IMR-90 (cell line): ENCODE measurements at places on chromosomes 6 and 20. TPM values are rescaled to one million over a fixed set of nuclear protein-coding genes. Genes with fewer than 3 reads are reported as not detected.

The HLA-DRB5 gene
- total RNA-seq, result not detected in 2 replicates

The PRDM13 gene
- not detected in 2 replicates for total RNA-seq

The RIMS1 gene
- 3.3 and 3.8 TPM in 2 replicates for total RNA-seq

The RIMS4 gene
- total RNA-seq, result not detected in 2 replicates

The SOX12 gene
- total RNA-seq, result 1.1 TPM in 2 replicates

The GABRR1 gene
- total RNA-seq, result not detected in 2 replicates

The FUT9 gene
- total RNA-seq, result not detected in 2 replicates

The CCR6 gene
- not detected in 2 replicates for total RNA-seq

The AKIRIN2 gene
- 7.9 and 10.8 TPM in 2 replicates for total RNA-seq

The DST gene
- total RNA-seq, result 452 and 544 TPM in 2 replicates

The OR2H2 gene
- total RNA-seq, result not detected in 2 replicates

The KCTD20 gene
- 150 TPM in 2 replicates for total RNA-seq

The VSX1 gene
- total RNA-seq, result not detected in 2 replicates

The LINC00237 gene
- not detected in 2 replicates for total RNA-seq

The BPIFB1 gene
- total RNA-seq, result not detected in 2 replicates

DNA sequence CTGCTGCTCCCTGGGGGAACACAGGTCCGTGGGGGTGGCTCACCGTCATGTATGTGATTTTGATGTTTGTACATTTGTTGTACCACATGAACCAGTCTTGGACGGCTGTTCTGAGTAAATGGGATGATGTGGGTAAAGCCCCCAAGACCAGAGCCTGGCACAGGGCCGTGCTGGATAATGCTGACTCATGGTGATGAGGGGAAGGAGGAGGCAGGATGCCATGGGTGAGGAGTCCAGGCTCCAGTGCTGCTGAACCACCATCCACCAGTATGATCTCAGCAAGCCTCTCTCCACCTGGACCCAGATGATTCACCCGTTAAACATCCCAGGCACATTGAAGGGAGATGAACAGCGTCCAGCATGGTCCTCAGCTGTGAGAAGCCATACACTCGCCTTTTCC lies 9.6 kb upstream of the APCDD1L start:
- peak; percentile 85 for DNase-seq

GRCh38 chr20:59385480-59385879 lies 85.1 kb downstream of the EDN3 start:
- DNase-seq, result no peak

GRCh38 chr6:84766799-84767525 lies 2.6 kb upstream of the TBX18 start:
- DNase-seq, result no peak

- no peak for DNase-seq
Observed at GRCh38 chr6:38730140-38730862, 15.2 kb downstream of the DNAH8 start.

DNA sequence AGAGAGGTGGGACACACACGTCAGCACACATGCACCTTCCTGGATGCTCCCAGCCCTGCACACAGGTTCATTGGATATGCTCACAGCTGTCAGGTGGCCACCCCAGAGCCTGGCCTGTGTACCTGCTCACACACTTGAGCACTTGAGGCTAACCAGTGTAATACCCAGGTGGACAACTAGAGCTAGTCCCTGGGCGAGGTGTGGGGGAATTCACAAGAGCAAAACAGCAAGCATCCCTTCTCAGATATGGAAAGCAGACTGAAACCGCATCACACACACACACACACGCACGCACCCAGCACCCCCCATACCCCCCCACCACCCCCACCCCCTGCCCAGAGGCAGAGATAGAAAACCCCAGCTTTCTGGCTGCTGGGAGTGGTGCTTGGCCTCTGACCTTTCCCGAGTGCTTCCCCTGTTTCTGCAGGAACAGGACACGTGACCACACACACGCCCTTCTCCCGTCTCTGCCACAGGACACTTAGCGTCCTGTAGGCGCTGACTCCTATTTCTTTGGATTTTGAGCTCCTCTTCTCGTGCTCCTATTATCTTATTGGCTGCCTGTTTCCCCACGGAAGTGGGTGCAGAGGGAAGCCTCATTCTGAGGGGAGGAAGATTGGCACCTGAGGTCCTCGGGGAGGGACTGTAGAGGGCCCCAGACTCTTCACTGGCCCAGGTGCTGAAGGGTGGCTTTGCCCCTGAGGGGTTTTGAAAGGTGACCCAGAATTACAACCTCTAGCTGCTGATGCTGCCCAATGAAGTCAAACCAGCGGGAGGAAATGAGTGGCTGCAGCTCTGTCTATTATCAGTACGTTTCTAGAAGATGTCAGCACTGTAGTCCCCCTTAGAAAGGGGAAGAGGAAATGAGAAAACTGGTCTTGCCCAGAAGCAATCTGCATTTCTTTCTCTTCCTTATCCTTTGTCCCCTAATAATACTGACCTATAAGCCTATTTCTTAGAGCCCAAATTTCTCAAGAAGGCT lies 65.8 kb downstream of the SYTL3 start:
- DNase-seq, result no peak

- no peak for DNase-seq
Observed at GRCh38 chr20:14067603-14068002, 72.3 kb downstream of the MACROD2 start.

DNA sequence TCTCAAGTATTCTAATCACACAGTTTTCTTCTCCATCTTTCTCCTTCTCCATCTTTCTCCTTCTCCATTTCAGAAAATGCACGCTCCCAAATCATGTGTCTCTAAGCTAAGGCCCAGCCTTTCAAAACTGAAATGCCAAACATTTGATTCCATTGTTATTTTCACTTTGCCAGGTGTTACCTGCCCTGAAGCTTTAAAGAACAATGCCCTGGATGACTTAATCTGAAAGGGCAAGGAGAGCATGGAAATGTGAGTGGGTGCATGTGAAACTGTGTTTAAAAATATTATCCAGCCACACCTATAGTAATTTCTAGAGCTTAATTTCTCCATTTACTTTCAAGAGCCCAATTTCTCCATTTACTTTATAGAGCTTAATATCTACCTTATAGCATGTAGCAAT lies 42.4 kb upstream of the GCLC start:
- DNase-seq, result no peak

DNA sequence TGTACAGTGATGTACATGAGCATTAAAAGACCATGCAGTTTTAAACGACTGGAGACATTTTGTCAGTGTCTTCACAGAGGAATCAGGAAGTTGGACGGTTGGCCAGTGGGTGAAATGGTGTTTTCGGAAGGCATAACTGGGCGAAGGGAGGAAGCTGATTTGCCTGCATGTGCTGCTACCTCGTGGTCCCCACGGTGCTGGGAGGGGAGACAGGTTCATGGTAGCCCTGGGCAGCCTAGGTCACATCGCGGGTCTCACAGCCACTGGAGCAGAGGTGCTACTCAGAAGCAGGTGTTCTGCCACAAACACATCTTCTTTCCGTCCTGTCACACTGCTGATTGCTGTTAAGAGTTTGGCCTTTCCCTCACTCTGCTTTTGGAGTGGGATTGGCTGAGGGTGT lies 35.2 kb downstream of the HIVEP1 start:
- DNase-seq, result no peak

DNA sequence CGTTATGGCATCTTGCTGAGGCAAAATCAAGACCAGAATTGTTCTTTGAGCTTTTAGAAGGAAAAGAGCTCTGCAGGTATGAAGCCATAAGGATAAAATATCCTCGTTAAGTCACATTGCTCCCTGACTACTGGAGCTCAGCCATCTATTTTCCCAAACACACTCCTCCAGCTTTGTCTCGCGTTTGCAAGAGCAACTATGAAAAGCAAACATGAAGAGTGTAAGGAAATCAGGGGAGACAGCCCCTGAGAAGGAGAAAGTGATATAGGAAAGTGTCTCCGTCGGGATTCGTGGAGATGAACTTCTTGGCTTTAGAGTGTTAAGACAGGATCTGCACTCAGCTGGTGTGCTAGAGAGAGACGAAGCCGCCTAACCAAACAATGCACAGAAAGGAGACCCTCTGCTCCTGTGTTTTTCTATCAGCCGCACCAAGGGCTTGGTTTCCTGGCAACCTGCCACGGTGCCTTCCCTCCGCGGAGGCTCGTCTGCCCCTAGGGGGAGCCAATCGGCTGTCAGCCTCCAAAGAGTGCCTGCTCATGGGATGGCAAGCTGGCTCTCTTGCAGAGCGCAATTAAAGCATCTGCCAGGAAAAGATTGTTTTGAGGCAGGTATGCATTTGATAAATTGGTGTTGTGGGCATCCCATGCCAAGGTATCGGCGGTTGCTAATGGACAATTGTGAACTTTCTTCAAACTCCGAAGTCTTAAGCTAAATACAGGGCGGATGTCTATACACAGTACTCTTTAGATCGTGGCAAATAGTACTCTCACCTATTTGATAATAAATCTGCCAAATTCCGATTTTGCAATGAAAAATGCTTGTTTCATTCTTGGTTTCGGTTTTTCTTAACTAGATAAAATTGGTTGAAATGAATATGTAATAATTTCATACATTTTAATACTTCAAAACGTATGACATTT lies 603.2 kb downstream of the RNF144B start:
- peak; percentile 20 for DNase-seq

DNA sequence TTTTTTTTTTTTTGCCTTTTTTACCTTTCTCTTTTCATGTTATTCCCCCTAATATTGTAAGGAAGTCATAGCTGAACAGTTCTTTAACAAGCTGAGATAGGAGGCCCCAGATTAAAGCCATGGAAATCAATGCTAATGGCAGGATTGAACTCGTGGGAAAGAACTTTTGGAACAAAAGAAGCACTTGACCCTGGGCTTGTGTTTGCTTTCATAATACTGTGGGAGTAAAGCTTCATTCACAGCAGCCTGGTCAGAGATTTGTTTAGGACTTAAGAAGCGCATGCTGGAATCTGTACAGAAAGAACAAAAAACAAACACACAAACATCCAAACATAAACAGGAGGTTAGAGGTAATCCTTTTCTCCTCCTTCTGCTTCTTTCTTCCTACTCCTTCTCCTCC lies 5.1 kb downstream of the HEY2 start:
- no peak for DNase-seq

DNA sequence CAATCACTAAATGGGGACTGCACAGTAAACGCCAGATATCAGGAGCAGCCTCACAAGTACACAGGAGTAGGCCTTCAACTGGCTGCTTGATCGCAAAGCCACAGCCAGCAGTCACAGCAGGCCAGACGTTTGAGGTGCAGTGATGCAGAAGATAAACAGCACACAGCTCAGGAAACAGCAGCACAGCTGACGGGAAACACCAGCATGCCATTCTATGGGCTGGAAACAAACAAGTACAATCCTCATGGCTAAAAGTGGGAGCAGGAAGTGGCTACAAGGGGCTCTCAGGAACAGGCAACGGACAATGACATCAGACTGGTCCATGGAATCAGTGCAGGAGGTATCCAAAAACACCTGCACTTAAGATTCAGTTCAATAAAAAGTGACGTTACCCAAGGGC lies 111.0 kb downstream of the DTNBP1 start:
- DNase-seq, result peak; percentile 13

DNA sequence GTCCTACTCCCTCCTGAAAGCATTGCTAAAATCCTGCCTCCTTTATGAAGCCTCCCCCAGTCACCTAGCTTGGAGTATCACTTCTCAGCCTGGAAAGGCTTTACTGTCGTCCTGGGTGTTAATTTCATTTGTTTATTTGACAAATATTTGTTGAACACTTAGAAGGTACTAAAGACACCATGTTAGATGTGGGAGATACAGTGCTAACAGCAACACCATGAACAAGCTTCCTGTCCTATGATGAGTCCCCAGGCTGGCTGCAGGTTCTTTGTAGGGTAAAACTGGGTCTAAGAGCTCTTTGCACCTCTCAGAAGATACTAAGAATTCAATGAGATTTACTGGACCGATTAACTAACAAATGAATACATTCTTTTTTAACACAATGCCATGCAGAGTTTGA lies 109.2 kb upstream of the TMEM170B start:
- no peak for DNase-seq

DNA sequence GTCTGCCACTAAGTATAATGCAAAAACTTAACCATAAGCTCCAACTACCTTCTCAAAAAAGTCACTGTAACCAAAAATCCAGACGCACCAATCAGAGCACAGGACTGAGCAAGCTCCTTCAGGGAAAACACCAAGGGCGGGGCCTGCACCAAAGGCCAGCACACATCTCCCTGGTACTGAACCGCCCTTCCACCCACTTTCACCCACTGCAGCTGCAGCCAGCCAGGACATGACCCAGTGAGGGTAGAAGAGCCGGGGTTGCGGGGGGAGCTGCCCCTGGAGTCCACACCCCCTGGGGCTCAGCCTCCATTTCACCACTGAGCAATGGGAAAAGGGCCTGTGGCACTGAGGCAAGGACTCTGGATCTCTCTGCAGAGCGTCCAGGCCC lies 54.3 kb downstream of the TAF4 start:
- no peak for DNase-seq

GRCh38 chr6:73586416-73586974 lies 65.7 kb upstream of the EEF1A1 start:
- DNase-seq, result peak; percentile 41

GRCh38 chr20:57482148-57482547 lies 42.8 kb downstream of the CTCFL start:
- DNase-seq, result no peak

DNA sequence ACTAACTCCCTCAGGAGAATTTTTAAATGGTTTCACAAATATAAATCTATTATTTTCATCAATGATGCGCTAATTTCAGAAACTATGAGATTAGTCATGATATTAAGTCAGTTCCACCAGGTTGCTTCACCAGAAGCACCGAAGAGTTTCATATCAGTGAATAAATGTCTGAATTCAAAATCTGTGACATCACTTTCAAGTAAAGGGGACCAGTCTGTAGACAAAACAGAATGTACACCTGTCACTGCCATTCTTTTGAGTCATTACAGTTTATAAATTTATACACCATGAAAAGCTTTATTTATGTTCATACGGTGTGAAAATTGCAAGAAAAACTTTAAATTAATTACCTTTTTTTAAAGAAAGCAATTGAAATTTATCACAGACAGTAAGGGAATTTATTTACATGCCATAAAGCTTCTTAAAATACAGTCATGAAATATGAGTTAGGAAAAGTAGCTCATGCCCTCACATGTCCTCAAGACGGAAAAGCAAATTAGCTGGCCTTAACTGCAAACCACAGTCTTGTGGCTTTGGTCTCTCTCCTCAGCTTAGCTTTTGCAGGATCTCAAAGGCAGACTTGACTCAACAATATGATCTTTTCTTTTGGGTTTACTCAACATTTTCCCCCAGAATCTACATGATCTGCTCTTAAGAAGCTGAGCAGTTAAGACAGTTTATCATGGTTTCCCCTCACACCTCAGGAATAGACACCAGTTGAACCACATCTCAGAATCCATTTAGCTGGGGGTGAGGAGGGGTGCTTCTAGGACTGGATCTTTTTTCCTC lies 177.7 kb upstream of the MCHR2 start:
- DNase-seq, result no peak

GRCh38 chr20:848193-848592 lies 14.7 kb downstream of the FAM110A start:
- DNase-seq, result no peak

DNA sequence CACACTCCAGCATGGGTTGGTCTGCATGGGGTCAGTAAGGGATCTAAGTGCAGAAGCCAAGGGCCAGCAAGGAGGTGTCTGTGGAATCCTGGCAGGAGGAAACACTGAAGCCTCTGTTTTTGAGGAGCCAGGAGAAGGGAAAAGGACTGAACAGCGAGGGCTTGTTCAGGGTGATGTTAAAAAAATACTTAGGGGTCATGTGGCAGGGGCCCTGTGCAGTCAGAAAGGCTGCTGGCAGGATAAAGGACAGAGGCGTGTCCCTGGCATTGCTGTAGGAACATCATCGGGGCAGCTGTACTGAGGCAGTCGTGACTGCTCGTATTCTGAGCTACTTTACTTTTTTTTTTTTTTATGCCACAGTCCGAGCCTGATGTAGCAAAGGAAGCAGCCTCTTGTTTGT lies 127.1 kb upstream of the ZFP64 start:
- DNase-seq, result no peak

- no peak for DNase-seq
Observed at GRCh38 chr6:150408842-150409241, 40.0 kb downstream of the IYD start.

GRCh38 chr6:16334671-16335070 lies 96.3 kb downstream of the GMPR start:
- DNase-seq, result peak; percentile 94
